CD8-positive, alpha-beta memory T cell (primary cell): ENCODE measurements at places on chromosomes 2 and 18.

DNA sequence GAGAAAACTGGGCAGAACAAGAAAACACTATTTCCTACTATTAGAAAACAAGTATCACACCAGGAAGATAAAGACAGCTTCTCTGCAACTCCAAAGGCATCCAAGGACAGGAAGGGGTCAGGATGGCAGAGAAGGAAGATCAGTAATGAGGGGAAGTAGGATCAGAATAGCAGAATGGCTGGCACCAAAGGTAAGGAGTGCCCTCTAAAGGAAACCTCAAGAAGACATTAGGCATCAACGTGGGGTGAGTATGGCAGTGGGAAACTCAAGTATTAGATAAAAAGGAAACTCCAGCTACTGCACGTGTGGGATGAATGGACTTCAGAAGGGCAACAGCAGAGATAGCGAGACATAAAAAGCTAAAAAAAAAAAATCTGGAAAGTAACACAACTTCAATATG lies 25.9 kb downstream of the HDLBP start:
- no peak for DNase-seq

GRCh38 chr18:13910501-13910900 lies 4.8 kb downstream of the MC2R start:
- no peak for DNase-seq

DNA sequence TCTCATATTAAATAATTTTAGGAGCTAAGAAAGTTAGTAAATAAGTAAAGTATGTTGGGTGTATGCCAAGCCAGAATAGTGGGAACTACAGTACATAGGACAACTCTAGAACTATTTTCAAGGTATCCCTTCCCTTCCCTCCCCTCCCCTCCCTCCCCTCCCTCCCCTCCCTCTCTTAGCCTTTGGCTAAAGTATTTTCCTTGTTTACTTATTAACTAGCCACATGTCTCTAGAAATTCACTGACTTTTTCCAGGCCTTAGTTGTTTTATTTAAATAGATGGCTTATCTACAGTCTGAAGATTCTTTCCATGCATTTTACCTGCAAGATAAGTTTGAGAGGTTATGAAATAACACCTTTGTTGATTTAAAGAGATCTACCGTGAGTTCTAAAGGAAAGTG lies 402.1 kb downstream of the PARD3B start:
- no peak for DNase-seq

- DNase-seq: no peak
Observed at GRCh38 chr2:226117510-226118065, 682.0 kb downstream of the IRS1 start.

DNA sequence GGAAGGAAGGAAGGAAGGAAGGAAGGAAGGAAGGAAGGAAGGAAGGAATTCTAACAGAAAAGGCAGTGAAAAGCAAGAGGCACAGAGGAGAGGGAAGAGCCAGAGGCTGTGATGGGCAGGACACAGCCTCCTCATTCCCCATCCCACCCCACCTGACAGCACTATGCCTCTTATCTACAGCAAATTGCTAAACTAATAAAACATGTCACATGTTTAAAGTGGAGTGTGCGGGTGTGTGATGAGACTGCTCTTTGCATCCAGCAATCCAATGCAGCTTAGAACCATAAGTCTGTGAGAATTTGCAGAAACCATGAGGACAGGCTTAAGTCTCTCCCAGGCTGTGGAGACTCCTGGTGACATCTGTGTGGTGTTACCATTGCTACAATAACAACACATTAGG lies 108.4 kb upstream of the ALK start:
- DNase-seq: no peak
